Activated CD4-positive, alpha-beta T cell treated with anti-CD3 and anti-CD28 coated beads for 24 hours (primary cell): ENCODE measurements at places on chromosomes 7 and 10.

- no peak for DNase-seq
These were observed 27.0 kb upstream of the BMS1 start for GRCh38 chr10:42755556-42756093.

DNA sequence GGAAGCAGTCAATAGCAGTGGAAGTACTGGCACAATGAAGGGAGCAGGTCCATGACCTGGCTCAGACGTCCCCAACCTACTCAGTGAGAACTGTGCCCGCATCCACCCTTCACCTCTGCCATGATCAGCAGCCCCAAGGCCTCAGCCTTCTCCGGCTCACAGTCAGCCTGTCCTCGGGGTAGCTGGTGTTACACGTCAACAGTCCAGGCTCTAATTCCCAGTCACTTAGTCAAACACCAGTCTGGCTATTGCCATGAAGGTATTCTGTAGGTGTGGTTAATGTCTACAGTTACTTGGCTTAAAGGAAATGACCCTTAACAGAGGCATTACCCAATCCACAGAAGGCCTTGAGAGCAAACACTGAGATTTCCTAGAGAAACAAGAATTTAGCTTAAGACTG is 49.1 kb downstream of the GRB10 start:
- DNase-seq: no peak

DNA sequence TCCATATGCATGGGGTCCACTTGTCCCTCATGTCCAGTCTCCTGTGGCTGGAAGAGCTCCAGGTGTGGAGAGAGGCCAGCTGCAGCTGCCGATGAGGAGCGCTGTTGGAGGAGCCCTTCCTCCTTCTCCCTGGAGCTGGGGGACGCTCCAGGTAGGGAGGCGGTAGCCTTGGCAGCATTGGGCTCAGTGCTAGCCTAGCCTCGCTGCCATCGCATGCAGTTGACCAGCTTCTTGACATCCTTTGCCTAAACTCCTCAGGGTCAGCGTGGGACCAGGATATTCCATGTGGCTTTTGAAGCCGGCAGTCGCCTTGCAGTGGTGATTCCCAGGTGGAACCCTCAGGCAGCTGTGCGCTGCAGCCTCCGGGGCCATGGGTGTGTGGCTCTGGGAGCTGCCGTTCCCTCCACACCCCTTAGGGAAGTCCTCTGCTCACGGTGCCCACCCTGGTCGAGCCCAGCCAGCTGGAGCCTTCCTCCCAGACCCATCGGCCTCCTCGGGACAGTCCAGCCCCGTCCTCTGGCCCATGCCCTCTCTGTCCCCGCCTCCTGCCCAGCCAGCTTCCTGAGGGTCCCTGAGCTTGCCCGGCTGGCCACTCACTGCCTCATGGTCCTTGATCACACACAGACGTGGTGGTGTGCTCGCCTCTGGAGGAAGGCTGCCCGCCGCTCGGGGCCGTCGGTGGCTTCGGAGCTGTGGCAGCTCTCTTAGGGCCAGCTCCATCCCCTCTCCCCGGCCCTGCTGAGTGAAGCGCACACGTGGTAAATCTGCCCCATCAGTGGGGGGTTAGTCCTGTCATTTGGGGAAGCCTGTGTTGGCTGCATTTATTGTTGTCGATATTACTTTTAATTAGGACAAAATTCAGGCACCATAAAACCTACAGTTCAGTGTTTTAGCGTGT is 21.2 kb downstream of the INPP5A start:
- DNase-seq: no peak

DNA sequence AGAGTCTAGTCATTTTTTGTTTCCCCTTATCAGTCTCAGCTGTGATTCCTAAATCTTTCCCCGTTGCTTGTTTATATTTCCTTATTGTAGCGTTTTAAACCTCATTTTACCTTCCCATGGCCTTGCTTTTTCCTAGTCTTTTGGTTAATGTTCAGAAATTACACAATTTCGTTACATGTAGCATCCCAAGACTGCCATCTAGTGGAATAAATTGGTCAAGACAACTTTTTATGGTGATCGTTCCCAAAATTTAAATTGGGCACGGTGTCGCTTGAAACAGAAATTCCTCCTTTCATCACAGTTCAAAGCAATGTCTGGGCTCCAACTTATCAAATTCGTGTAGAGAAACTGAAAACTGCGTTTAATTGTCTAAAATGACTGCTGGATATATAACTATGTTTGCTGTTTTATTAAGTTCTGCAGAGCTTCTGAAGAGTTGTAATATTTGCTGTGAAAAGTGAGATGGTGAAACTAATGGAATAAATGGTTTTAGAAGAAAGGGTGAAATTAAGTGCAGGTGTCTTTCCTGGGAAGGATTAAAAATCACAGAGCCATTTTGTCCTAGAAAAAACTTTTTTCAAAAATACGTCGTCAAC is 370.2 kb downstream of the PHF14 start:
- no peak for DNase-seq

DNA sequence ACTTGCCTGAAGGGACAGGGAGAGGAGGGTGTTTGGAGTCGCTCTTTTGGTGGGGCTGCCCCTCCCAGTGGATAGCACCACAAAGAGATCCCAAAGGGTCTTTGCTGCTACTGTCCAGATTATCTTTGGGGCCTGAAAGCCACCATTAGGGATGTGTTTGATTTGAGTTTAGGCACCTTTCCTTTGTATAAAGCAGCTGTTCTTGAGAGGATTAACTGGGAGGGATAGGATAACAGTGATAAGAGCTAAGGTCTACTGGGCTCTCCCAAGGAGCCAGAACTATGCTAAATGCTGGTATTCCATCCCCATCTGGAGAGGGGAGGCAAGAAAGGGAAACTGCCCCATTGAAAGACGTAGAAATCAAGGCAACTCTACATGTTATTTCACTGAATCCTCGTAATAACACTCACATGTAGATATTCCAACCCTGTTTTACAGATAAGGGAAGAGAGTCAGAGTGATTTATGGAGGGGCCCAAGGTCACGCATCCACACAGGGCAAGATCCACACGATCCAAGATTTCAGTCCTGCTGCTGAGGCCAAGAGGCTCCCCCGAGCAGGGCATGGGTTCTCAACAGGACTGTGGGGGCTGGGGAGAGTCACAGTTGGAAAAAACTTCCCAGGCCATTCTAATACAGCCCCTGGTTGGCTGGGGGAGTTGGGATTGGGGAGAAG is 11.1 kb upstream of the TCF7L2 start:
- DNase-seq: no peak

DNA sequence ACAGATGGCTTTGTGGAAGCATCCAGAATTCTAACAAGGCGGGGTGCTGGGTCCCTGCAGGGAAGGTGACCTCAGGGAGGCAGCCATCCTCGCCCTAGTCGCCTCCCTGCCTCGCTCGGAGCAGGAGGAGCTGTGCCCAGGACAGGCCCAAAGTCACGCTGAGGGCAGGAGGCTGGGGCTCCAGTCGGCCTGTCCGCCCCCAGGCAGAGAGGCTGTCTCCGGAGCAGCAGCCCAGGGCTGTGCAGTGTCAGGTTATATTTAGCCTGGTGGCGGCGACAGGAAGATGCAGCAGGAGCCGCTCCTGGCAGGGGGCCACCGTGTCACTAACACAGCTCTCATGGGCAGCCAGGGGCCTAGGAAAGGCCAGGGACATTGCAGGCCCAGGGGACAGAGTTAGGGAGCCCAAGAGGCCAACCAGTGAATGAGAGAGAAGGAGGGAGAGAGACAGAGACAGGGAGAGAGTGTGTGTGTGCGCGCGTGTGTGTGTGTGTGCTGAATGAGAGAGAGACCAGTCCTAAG is 13.5 kb downstream of the KCNH2 start:
- DNase-seq: no peak

GRCh38 chr10:125370578-125370977 is 210.2 kb upstream of the CTBP2 start:
- no peak for DNase-seq

- no peak for DNase-seq
These were observed 255.5 kb downstream of the MAD1L1 start for GRCh38 chr7:1977059-1977875.

DNA sequence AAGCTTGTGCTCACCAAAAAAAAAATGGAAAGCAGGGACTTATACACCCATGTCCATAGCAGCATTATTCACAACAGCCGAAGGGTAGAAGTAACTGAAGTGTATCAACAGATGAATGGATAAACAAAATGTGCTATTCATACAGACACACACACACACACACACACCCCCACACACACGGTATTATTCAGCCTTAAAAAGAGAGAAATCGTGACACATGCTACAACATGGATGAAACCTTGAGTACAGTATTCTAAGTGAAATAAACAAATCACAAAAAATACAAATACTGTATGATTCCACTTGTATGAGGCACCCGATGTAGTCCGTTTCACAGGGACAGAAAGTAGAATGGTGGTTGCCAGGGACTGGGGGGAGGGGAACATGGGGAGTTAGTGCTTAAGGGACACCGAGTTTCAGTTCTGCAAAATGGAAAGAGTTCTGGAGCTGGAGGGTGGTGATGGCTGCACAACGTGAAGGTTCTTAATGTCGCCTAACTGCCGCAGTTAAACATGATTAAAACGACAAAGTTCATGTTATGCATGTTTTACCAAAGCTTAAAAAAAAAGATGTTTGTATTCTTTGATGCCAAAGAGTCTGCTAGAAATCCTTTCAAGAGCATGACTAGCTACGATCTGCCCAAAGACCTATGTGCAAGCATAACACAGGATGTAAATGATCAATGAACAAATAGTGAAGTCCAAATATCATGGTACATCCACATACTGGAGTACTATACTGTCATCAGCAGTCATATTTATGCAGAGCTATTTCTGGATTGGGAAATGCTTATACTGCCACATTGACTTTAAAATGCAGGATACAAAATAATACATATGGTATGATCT is 7.2 kb downstream of the TNS3 start:
- no peak for DNase-seq

DNA sequence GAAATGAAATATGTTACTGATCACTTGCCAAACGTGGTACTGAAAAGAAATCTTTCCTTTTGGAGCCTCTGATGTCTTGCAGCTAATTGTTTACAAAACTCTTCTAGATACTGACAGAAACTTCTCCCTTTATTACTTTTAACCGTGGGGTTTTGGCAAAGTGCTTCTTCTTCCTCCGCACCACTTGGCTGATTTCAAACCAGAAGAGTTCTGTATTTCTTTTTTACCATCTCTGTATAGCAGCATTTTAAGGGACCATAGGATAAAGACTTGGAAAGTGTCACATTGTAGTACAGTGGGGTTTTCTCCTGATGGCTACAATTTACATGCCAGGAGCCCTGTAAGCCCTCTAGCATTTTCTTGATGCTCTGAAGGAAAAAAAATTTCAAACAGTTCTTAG is 21.9 kb upstream of the CREB5 start:
- no peak for DNase-seq

DNA sequence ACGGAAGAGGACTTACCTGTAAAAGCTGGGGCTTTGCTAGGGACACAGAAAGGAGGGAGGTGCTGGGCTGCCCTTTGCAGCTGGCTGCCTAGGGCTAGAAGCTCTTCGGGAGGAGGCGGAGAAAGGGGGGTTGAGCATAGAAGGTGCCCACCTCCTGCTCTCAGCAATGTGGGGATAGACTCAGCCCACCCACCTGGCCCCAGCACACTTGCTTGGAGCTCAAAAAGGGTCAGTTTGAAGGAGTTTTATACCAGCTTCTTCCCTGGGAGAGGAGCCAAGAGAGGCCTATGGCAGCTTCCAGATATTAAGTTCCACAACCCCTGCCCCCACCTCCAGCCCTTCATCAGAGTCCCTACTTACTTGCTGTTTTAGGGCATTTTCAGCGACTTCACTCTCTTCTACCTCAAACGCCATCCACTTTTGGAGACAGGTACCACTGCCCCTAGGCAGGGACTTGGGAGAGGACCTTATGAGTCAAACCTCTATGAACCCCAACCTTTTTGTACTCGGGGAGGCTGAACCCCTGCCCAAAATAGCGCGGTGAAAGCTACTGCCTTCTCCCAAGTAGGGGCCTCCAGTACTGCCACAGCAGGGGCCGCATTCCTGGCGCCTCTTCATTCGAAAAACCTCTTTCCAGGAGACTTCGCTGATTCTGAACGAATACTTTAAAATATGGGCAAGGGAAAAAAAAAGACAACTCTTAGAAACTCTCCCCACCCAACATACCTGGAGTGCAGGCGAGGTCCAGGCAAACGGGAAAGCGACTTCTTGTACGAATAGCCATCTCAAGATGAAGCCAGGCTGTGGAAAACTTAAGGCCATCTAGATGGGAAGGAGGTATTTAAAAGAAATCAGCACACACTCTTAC is 1.2 kb upstream of the EVX1 start:
- DNase-seq: no peak

DNA sequence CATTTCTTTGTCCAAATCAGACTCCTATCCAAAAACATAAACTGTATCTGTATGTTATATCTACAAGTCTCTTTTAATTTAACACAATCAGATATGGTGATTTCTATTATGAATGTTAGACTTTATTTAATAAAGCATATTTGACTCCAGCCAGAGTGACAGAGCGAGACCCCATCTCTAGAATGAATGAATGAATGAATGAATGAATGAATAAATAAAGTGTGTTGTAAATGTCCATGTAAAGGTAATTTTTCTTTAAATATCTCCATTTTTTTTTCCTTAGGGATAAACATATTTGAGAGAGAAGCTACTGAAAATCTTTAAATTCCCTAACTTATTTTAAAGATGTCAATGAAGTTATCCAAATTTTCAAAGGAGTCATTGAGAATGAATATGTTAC is 18.1 kb upstream of the ALDH18A1 start:
- no peak for DNase-seq

- no peak for DNase-seq
These were observed 312.5 kb upstream of the SEMA3C start for GRCh38 chr7:81231301-81231838.

DNA sequence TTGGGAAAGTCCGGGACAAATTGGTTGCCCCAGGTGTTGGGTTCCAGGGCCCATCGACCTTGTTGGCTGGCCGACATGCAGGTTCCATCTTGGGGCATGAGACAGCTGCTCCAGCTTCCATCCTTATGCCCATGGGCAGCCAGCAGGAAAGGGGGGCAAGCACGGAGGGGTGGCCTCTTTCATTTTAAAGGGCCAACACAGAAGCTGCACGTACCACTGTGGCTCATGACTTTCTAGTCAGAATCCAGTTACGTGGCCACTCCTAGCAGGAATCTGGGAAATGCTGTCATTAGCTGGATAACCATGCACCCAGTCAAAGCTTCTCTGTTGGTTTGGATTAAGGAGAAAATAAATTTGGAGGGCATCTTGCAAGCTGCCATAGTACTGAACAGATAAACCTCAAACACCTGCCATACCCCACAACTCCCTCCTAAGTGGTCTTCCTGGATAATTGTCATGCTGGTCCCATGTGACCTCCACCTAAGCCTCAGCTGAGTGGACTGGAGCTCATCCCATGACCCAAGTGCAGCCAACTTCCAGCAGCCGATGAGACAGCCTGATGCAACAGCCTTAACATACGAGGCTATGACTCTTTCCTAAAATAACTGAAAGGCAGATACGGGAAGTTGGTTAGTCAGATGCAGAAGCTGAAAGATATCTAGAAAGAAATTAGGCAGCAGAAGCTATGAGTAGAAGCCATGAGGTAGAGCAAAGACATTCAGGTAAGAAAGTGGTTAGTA is 21.4 kb upstream of the GSDME start:
- no peak for DNase-seq
